ENCODE measurements at places on chromosomes 11 and 22.
A peak's percentile ranks its signal among the peaks of the same experiment; 100 is the strongest.

DNA sequence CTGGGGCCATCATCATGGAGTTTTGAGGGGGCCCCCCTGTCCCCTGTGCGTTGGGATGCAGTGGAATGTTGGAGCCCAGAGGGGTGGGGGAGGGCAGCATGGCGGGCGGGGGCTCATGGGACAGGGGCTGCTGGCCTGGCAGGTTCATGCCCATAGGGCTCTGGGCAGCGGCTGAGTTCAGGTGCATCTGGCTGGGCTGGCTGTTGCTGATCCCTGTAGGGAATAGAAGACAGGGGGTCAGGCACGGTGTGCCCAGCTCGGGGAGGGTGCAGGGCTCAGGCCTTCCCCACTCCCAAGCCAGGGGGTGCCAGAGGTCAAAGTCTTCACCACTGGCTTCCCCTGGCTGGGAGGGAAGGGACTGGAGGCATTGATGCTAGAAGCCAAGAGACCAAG is 15.6 kb downstream of the CXCR5 start:
- DNase-seq = no peak

- DNase-seq = no peak
Observed at GRCh38 chr11:2383852-2384804, 7.0 kb downstream of the CD81 start.

GRCh38 chr11:70671083-70671482 is 272.8 kb downstream of the CTTN start:
- DNase-seq = no peak

GRCh38 chr11:125941619-125942611 is 3.9 kb upstream of the VSIG10L2 start:
- DNase-seq = peak; percentile 26

DNA sequence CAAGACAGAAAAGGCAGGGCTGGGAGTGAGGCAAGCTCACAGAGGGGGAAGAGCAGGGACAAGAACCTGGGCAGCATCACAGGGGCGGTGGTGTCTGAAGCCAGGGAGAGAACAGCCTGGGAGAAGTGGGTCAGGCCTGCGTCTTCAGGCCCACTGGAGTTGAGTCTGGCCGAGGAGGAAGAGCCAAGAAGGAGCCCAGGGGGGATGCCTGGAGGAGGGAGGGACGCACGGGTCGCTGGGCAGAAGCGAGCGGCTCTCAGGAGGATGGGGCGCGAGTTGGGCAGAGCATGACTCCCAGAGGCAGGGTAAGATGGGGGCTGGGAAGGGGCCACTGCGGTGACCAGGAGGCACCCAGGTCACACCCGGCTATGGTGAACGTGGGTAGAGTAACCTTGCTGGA is 18.5 kb downstream of the LRFN4 start:
- no peak for DNase-seq

- DNase-seq = no peak
Observed at GRCh38 chr11:120211522-120212258, 858 bp downstream of the OAF start.

DNA sequence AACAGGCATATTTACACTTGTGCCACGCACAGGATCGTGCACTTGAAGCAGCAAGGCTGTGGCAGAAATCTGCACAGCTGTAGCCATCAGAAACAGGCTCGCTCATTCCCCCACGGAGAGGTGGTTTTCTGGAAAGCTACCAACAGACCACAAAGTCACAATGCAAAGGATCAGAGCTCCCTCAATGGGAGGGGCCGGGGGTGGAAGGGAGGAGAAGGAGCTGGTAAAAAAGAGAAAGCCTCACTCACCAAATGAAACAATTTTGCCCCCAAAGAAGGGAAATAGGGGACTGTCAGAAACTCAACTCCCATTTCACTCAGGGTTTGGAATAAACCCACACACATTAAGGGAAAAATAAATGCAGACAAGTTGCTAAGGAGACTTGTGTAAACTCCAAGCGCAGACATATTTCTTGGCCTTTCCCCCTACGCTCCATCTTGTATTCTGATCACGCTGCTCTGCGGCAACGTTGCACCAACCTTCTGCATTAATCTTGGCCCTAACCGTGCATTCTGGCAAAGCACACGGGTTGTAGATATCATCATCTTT is 43.2 kb upstream of the BLID start:
- DNase-seq = peak; percentile 70

DNA sequence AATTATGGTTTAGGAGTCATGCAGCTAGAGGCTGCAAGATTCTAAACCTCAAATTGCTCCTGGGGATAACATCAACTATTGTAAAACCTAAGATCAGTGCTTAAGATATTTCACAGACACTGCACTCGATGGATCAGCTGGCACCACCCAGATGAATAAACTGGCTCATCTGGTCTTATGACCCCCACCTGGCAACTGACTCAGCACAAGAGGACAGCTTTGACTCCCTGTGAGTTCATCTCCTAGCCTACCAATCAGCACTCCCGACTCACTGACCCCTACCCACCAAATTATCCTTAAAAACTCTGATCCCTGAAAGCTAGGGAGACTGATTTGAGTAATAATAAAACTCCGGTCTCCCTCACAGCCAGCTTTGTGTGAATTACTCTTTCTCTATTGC is 782 bp upstream of the TTC12 start:
- DNase-seq = peak; percentile 42

GRCh38 chr22:38782402-38783094 is 11.4 kb downstream of the DNAL4 start:
- DNase-seq = peak; percentile 29

- DNase-seq = no peak
Observed at GRCh38 chr11:45161252-45162063, 15.0 kb downstream of the PRDM11 start.

- no peak for DNase-seq
Observed at GRCh38 chr11:76256448-76256847, 50.1 kb upstream of the WNT11 start.

DNA sequence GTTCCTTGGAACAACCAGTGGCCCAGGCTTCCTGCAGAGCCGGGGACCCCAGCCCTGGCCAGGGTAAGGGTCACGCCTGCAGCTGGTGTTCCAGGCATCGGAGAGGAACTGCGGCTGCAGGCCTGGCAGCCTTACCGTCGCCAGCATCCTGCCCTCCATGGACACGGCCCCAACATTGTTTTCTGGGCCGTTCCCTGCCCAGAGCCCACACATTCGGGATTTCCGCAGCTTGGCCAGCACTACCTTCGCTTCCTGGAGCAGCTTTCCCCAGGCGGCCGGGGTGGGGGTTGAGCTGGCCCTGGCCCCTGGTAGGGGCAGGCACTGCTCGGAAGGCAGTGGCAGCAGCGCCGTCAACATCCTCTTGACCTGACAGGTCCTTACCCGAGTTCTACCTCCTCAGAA is 17.7 kb downstream of the TXN2 start:
- DNase-seq = no peak

DNA sequence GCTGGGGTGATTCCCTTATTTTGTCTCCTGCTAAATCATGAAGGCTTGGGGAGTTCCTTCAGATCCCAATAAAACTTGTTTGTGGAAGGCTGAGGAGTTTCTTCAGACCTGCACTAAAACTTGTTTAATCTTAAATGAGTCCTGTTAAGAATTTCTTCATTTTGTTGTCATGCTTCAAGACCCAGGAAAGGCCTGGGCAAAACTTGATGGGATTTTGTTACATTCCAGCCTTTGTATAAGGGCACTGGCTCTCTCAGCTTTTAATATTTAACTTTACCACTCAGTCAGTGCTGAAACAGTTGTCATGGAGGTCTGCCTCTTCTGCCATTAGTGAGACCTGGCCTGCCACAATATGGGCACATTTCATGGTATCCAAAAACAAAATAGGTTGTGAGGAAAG is 699.0 kb downstream of the ETS1 start:
- DNase-seq = no peak

GRCh38 chr22:19180740-19181410 is 2.3 kb upstream of the SLC25A1 start:
- DNase-seq = no peak

GRCh38 chr11:16793009-16793408 is 54.6 kb downstream of the C11orf58 start:
- no peak for DNase-seq

- no peak for DNase-seq
Observed at GRCh38 chr22:37263966-37264887, 18.1 kb upstream of the CYTH4 start.

GRCh38 chr11:23767576-23767975 is 729.3 kb upstream of the LUZP2 start:
- no peak for DNase-seq

DNA sequence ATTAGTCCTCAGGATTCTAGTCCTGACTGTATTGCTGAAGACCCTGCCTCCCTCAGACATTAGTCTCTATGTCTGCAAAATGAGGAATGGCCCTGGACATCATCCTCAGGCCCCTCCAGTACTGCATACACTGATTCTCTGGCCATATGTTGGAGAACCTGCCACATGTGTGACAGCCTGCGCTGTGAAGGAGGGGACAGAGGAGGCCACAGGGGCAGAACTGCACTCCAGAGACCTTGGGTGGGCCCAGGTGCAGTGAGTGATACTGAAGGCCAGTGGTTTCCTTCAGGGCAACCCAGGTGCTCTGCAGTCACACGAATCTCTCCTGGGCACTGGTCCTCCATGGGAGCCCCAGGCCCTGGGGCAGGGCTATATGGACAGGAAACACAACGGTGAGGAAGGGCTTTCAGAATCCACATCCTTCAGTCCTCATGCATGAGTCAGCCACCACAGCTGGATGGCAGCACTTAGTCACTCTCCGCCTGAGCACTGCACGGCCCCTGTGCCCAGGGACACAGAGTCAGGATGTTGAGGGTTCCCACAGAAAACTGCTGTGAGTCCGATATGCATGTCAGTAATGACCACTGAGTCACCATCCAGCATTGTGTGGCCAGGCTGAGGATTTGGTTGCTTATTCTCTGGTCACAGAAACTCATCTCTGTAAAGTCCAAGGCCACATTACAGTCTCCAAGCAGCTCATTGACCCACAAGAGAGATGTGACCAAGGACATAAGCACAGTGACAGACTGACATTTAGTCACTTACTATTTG is 39.7 kb downstream of the ME3 start:
- DNase-seq = peak; percentile 48

DNA sequence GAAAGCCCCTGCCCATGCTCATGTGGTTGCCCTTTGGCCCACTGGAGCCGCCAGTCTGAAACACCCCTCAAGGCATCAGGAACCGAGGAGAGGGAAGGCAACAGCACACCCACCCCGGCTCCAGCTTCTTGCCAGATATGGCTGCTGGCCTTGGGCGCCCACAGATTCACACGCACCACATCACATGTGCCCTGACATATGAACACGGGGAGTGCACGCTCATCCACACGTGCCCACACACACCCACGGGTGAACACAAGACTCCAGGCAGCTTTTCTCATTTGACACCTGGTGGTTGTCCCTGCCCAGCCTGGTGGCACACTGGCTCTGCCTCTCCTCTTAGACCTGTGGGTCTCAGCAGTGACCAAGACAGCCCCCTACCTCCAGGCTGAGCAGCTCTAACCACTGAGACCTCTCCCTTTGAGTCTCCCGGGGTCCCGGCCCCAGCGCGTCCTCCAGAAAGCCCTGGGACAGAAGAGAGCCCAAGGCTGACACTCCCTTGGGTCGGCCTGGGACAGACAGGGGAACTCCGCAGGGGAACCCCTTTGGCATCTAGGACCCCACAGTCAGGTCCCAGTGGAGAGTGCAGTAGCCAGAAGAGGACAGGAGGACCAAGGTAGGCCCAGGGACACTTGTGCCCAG is 2.7 kb upstream of the MAPK12 start:
- DNase-seq = no peak

DNA sequence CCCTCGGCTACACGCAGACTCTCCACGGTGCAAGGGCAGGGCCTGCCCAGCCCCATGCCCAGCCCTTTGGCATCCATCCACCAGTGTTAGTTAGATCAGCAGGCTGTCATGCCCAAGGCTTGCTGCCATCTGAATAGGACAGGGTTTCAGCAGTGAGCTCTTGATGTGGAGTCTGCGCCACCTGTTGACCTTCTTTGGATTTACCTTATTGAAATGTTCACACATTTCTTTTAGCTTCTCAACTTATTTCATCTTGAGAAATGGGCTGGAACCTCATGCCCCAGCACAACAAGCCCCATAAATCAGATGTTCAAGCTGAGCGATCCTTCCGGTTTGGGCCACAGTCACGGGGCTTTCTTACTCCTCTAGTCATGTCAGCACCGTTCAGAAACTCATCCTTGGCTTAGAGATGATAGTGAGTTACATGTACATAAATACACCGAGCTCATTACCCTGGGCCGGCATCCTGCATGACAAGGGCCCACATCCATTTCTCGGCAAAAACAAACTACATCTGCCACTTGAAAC is 61.7 kb downstream of the PARVB start:
- DNase-seq = peak; percentile 54

DNA sequence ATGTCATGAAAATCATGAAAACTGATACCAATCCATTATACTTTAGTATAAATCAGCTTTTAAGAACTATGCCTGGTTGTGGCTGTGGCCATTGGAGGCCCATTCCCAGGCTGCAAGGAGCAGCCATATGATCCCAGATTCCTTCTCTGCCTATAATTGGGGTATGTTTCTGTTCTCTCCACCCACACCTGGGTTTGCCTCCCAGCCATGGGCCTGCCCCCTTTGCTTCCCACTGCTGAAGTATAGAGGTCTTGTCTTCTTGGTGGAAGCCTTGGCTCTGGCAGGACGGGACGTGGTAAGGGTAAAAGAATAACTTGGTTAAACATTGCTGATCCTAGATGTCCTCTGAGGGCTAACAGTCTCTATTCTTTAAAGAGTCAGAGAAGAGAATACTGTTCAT is 2.4 kb downstream of the MICAL2 start:
- DNase-seq = no peak

DNA sequence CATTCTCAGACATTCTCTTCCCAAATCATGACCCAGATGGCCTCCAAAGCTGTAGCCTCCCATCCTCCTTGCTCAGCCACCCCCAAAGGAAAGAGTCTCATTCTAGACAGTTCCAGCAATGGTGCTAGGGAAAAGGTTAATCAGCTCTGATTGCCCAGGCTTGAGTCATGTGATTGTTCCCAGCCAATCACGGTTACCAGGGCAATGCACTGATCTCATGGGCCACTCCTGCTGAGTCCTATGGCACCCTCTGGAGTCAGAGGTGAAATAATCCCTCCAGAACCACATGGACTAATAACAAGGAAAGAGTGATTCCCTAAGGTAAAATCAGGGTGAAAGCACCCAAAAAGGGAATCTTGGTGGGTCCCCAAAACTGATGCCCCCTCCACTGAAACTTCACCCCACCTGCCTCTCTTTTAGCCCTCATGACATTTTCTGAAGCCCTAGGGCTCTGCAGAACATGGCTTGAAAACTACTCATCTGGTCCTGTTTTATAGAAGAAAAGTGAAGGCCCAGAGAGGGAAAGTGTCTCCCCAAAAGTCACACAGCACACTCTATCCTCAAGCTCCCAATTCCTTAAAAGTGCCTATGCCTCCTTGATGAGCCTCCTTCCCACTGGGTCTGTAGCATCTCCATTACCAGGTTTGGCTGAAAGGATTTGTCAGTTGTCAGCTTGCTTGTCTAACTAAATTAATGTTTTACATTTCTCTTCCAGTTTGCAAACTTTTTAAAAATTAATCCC is 203.7 kb downstream of the MN1 start:
- DNase-seq = no peak

GRCh38 chr11:122248131-122248530 is 132.1 kb upstream of the BLID start:
- no peak for DNase-seq

- peak; percentile 93 for DNase-seq
Observed at GRCh38 chr11:79466411-79466810, 25.6 kb upstream of the TENM4 start.

- no peak for DNase-seq
Observed at GRCh38 chr22:17359501-17359900, 9.8 kb upstream of the CECR2 start.
